ENCODE measurements at places on chromosomes 1 and 21. TPM values are rescaled to one million over a fixed set of nuclear protein-coding genes. Genes with fewer than 3 reads are reported as not detected.

GRCh38 chr1:43381612-43382011, 8.0 kb downstream of the MED8 start:
- DNase-seq = no peak

LRRC3 gene
- 1.9 TPM for total RNA-seq

- DNase-seq = no peak
These were observed 247.9 kb upstream of the B3GALT2 start for GRCh38 chr1:193434319-193434718.

GRCh38 chr1:7561331-7561921, 209.7 kb upstream of the VAMP3 start:
- DNase-seq = peak; percentile 32

PROX1 gene
- total RNA-seq = not detected

Measured in activated CD8-positive, alpha-beta T cell treated with anti-CD3 and anti-CD28 coated beads for 36 hours (primary cell).